ENCODE measurements at places on chromosomes 4 and X.

DNA sequence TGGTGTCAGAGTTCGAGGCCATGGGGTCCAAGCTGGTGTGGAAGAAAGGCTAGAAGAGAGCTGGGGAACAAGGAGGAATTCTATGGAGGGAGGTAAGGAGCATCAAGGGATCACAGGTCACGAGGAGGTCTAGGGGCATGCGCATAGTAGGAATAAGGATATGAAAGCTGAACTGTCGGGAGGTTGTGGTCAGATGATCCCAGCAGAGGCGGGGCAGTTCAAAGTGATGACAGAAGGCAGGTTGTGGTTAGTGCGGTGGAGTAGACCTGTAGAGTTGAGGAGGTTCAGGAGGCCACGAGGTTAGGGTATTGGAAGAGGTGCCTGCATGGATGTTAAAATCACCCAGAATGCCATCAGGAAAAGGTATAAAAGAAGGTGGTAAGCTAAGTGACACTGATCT, 156.3 kb downstream of the TMEM164 start:
- no peak for DNase-seq

GRCh38 chrX:32514986-32515385, 696.4 kb downstream of the DMD start:
- no peak for DNase-seq

DNA sequence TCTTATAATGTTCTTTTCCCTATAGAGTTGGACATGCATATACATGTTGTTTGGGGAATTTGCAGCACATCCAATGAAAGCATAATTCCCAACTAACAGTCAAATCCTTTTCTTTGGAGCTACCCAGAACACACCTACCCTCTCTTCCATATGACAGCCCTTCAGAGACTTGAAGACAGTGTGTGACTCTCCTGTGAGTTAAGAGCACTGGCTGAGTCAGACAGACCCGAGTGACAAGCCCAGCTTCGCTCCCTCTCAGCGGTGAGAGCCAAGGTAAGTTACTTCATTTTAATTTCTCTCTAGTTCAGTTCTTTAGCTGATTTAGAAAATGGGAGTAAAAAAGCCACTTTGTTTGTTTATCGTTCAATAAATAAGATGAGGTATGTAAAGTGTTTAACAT, 86.3 kb downstream of the RTL9 start:
- DNase-seq, result no peak

DNA sequence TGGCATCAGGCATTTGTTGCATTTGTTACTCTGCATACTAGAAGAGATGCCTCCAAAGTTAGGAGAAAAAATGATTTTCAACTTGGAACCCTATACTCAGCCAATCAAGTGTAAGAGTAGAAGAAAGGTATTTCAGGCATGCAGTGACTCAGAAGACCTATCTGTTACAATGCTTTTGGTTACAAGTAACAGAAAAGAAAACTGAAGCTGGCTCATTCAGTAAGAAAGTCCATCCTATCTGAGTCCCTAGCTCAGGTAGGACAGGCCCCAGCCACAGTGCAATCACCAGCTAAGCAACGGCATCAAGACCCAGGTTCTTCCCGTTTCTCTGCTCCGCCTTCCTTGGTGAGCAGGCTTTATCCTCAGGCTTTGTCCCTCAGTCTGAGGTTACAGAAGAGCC, 23.3 kb downstream of the MECP2 start:
- DNase-seq, result no peak

DNA sequence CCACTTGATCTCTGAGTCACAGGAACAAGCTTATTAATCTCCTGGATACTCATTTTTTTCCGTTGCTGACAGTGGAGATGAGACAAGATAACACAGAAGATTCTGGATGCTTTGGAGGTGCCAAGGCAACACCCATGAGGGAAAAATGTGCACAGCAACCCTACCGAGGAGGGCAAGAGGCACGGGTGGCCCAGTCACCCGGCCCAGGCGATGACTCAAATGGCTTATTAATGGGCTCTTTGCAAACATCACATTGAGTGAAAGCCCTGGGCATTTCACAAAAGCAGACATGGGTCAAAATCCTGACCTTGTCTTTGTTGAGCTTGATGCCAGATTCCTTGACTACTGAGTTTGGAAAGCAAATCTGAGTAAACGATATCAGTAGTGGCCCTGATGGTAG, 315.1 kb downstream of the STK32B start:
- no peak for DNase-seq
